Upper lobe of right lung (tissue), 1 donor: ENCODE measurements at places on chromosomes 7 and 10. TPM values are rescaled to one million over a fixed set of nuclear protein-coding genes. Genes with fewer than 3 reads are reported as not detected.
A peak's percentile ranks its signal among the peaks of the same experiment; 100 is the strongest.

DNA sequence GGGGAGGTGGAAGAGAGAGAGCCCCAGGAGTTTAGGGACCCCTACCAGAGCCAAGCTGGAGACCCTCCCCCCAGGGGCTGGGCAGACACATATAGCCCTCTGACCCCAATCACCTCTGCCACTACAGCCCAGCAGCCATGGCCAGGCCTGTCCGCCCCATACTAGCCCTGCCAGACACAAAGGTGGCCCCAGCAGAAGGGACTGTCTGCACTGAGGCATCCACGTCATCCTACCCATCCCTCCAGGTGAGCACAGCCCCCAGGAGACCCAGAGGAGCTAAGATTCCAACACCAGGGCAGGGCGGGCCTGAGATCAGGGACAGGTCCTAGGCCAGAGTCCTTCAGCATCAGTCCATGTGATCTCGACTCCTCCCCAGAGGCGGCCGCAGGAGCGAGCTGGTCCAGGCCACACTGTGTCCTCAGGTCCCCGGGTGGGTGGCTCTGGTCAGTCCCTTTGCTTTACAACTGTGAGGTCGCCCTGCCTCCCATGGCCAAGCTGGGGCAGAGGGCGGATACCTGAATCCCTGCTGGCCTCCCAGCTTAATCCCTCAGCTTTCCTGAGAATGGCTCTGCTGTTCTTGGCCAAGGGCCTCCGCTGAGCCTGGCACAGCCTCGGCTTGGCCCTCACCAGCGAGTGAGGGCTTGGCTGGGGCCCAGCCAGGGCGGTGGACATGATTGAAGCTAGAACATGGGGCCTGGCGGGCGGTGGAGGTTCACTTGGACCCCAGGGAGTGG lies 14.3 kb upstream of the ELN start:
- DNase-seq: no peak

Gene HABP2
- total RNA-seq: 3.6 TPM

- no peak for DNase-seq
Measured at GRCh38 chr7:107538001-107538400, 25.7 kb downstream of the COG5 start.

DNA sequence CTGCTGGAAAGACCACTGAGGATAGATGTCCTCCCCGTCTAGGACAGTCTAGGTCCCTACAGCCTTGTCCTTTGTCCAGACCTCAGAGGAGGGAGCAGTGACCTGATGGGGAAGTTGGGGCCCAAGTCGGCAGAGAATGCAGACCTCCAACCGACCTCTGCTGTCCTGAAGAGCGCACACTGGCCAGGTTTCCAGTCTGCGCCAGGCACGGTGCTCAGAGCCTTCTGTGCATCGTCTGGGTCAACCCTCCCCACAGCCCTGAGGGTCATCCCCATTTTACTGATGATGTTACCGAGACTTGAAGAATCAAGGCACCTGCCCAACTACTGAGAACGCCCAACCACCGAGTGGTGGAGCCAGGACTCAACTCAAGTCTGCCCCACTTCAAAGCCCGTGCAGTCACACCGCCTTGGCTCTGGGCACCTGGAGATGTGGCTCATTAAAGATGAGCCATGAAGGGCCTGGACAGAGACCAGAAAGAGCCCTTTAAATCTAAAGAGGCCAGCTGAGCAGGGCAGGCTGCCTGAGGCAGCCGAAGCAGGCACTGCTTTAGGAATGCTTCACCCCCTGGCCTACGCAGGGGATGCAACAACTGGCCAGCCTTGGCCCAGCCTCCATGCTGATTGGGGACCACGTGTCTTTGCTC lies 4.4 kb downstream of the ITPRIP start:
- no peak for DNase-seq

Gene HGF
- total RNA-seq: 26.5 TPM

GRCh38 chr10:62183442-62183841 lies 85.2 kb downstream of the RTKN2 start:
- no peak for DNase-seq

DNA sequence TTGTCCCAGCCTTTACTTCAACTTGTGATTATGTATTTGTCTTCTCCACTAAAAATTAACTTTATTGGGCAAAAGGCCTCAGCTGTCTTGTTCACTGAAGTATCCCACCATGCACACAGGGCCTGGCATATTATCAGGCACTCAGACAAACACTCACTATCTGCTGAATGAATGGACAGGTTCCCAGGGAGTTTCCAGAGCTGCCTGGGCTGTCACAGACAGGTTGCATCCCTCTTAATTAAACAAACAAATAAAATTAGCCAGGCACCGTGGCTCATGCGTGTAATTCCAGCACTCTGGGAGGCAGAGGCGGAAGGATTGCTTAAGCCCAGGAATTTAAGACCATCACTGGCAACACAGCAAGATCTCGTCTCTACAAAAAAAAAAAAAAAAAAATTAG lies 1.5 kb upstream of the TSPAN14 start:
- no peak for DNase-seq

GRCh38 chr10:86857128-86857721 lies 100.2 kb downstream of the MMRN2 start:
- no peak for DNase-seq

DNA sequence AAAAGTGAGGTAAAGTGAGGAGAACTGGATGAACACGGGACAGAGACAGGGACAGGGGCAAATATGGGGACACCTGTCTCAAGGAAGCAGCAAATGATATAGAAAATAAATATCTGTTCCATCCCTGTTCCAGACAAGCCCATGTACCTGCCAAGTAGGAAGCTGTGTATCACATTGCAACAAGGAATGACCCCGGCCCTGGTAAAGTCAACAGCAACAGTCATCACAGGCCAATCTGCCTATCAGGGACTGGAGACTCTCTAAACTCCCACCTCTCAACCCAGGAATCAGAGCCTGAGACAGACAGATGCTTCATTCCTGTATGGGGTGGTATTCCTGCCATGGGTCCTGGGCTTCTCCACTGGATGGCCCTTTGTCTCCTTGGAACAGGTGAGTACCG lies 156.6 kb upstream of the PRSS1 start:
- no peak for DNase-seq

- DNase-seq: no peak
Measured at GRCh38 chr10:61071580-61071979, 127.6 kb upstream of the RHOBTB1 start.

- no peak for DNase-seq
Measured at GRCh38 chr10:8396675-8397074, 342.2 kb downstream of the GATA3 start.

GRCh38 chr10:59324597-59324996 lies 37.8 kb downstream of the FAM13C start:
- DNase-seq: no peak

Gene SPDYE6
- not detected for total RNA-seq

- no peak for DNase-seq
Measured at GRCh38 chr7:111743244-111743847, 181.1 kb upstream of the IMMP2L start.

- no peak for DNase-seq
Measured at GRCh38 chr7:22113041-22113440, 167.3 kb upstream of the CDCA7L start.

- DNase-seq: no peak
Measured at GRCh38 chr10:125783408-125783807, 7.8 kb upstream of the MMP21 start.

Gene ZPBP
- total RNA-seq: not detected

- no peak for DNase-seq
Measured at GRCh38 chr7:80918399-80918798, 452 bp downstream of the SEMA3C start.

- no peak for DNase-seq
Measured at GRCh38 chr10:17838080-17838648, 29.0 kb downstream of the MRC1 start.

Gene TET1
- total RNA-seq: 2.1 TPM

- no peak for DNase-seq
Measured at GRCh38 chr7:134724606-134725005, 54.8 kb upstream of the CALD1 start.

Gene ANKRD1
- 156 TPM for total RNA-seq

Gene H2BK1
- not detected for total RNA-seq

- no peak for DNase-seq
Measured at GRCh38 chr10:8487346-8487745, 432.9 kb downstream of the GATA3 start.

DNA sequence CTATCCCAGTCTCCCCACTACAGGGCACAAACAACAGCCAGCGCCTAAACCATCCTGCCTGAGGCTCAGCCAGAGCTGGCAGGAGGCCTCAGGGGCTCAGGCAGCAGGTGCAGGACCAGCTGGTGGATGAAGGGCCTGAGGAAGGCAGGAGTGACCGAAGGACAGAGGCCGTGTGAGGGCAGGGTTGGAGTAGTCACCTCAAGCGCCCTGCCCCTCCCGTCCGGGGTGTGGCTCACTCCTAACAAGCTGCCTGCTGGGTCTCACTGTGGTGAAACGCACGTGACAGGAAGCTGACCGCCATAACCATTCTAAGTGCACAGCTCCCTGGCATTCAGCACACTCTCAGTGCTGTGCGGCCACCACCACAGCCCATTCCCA lies 281.1 kb downstream of the ELFN1 start:
- DNase-seq: no peak

- no peak for DNase-seq
Measured at GRCh38 chr7:73984481-73985205, 43.3 kb upstream of the ELN start.

Gene FGFBP3
- total RNA-seq: 0.81 TPM

Gene BEND7
- 31.1 TPM for total RNA-seq

DNA sequence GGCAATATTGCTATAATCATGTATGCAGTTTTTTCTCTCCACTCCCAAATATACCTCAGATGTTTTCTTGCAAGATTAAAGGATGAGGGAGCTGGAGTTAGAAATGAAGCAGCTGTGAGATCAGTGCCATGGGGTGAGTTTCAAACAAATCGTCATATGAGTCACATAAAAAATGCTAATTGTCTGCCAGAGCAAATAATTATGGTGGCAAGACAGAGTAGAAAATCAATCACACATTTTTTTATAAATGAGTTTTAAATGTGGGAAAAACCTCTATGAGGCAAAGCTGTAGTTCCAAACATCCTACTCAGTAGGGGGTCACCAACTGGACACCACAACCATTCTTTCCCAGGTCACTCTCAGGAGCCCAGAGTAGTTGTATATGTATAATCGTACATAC lies 55.3 kb downstream of the CH25H start:
- no peak for DNase-seq

GRCh38 chr7:15821484-15822427 lies 135.3 kb upstream of the MEOX2 start:
- no peak for DNase-seq

Gene GPR37
- total RNA-seq: 0.96 TPM

- peak; percentile 34 for DNase-seq
Measured at GRCh38 chr7:128108641-128109423, 77.6 kb upstream of the LRRC4 start.

Gene SLC13A1
- total RNA-seq: not detected

GRCh38 chr10:29430101-29430500 lies 141.2 kb downstream of the LYZL1 start:
- no peak for DNase-seq

GRCh38 chr7:29486191-29486700 lies 77.4 kb upstream of the PRR15 start:
- no peak for DNase-seq

Gene CUL1
- 44.4 TPM for total RNA-seq

DNA sequence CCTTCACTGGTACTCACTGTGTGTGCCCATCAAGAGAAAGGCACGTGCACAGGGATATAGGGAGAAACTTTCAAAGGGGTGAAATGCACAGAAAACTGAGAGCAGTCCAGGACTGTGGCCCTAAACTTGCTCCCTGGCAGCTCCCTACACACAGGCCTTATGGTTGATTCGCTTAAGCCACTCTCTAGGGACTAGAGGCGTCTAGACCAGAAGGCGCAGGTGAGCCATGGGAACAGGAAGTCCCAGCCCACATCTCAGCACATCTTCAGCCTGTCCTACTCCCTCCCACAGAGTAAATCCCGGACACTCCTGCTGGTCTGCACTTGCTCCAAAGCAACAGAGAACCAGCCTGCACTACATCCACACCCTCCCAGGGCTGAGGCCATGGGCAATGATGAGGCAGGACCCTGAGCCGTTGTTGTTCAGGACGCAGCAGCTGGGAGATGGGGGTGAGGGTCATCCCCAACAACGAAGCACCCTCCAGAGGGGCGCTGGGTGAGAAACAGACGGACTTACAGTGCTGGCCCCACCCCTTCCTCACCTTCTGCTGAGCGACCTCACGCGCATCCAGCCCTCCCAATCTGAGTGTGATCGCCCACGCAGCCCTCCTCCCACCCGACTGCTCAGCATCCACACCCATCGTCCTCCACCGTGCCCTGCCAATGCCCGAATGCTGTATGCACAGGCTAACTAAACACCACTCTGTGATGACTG lies 109.3 kb downstream of the TNS3 start:
- DNase-seq: no peak

Gene FAM25A
- not detected for total RNA-seq

- no peak for DNase-seq
Measured at GRCh38 chr7:116575853-116576252, 51.0 kb downstream of the CAV1 start.

DNA sequence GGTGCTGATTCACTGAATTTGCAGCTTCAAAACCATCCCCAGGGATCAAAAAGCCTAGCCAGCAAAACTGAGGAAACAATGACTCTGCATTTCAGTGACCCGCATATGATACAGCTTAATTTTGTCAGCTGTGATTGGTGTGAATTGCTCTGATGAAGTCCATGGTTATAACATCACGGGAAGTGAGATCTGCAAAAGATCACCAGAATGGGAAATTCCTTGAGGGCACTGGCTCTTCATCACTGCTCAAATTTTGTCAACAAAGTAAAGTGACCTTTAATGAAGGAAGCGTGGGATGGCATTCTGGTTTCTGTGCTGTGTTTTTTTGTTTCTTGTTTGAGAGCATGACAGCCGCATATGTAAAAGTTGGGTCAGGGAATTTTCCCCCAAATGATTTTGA lies 745.9 kb downstream of the GATA3 start:
- DNase-seq: no peak

Gene CCZ1B
- 70.4 TPM for total RNA-seq

Gene ERVW-1
- total RNA-seq: not detected

Gene ZMIZ1
- total RNA-seq: 84.7 TPM

DNA sequence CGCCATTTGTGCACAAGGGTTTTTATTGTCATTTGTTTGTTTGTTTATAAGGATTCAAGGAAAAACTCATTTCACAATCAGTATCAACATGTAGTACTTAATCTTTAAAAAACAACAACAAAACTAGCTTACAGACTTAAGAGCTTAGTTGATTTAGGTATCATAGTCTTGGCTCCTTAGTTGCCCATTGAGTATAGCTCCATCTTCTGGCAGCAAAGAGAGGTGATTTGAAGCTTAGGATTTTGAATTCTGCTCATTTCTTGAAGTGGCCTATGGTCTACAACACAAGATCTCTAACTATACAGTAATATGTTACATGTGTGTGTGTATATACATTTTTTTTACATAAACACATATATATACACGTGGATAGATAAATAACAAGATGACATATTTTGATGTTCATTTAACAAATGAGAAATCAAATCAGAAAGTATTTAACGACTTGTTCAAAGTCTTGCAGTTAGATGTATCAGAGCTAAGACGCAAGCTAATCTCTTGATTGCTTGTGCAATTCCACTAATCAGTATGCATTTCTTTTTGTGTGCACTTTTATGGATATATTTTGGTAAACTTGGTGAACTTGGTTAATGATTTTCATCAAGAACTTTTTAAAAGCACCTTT lies 307.3 kb downstream of the CAMK1D start:
- DNase-seq: no peak

Gene LRRC17
- total RNA-seq: 0.58 TPM

Gene GRID2IP
- total RNA-seq: 0.46 TPM
